Smooth muscle cell of the pulmonary artery (primary cell): ENCODE measurements at places on chromosomes 7 and 10. TPM values are rescaled to one million over a fixed set of nuclear protein-coding genes. Genes with fewer than 3 reads are reported as not detected.

AKR1C4 gene
- total RNA-seq: not detected in 2 replicates

TMEM130 gene
- 0.36 and 1.0 TPM in 2 replicates for total RNA-seq

TDRD1 gene
- 0.13 and 1.2 TPM in 2 replicates for total RNA-seq

SSC4D gene
- 0.40 and 0.65 TPM in 2 replicates for total RNA-seq

FAM241B gene
- 0.26 and 0.39 TPM in 2 replicates for total RNA-seq

PDCD4 gene
- total RNA-seq: 34.9 and 41.9 TPM in 2 replicates

ZNF212 gene
- 4.3 and 5.3 TPM in 2 replicates for total RNA-seq

C10orf67 gene
- total RNA-seq: 0.20 TPM in 1 of 2 replicates, not detected in the other

WEE2 gene
- not detected in 2 replicates for total RNA-seq

CFAP69 gene
- 10.6 and 13.4 TPM in 2 replicates for total RNA-seq

CALHM1 gene
- total RNA-seq: not detected in 2 replicates

ANKRD61 gene
- 0.13 TPM in 1 of 2 replicates, not detected in the other for total RNA-seq

ACSM6 gene
- not detected in 2 replicates for total RNA-seq

ANKRD1 gene
- total RNA-seq: 23.2 and 24.2 TPM in 2 replicates

ASB15 gene
- not detected in 2 replicates for total RNA-seq

MMP21 gene
- total RNA-seq: 0.13 TPM in 1 of 2 replicates, not detected in the other

NT5C2 gene
- 69.8 and 71.2 TPM in 2 replicates for total RNA-seq

CRHR2 gene
- not detected in 2 replicates for total RNA-seq

CYREN gene
- total RNA-seq: 35.0 and 42.9 TPM in 2 replicates

ADAM12 gene
- 77.9 and 120 TPM in 2 replicates for total RNA-seq

HGF gene
- 51.1 and 342 TPM in 2 replicates for total RNA-seq

HPSE2 gene
- not detected in 2 replicates for total RNA-seq

FAM25G gene
- not detected in 2 replicates for total RNA-seq

TWIST1 gene
- total RNA-seq: 30.5 and 44.1 TPM in 2 replicates

HOXA3 gene
- total RNA-seq: 4.4 and 5.8 TPM in 2 replicates

ASB10 gene
- total RNA-seq: not detected in 2 replicates

ITIH2 gene
- not detected in 2 replicates for total RNA-seq

CHST3 gene
- total RNA-seq: 49.4 and 64.2 TPM in 2 replicates

GIMAP6 gene
- 0.13 and 0.46 TPM in 2 replicates for total RNA-seq

CTAGE8 gene
- total RNA-seq: 0.17 TPM in 1 of 2 replicates, not detected in the other

RPEL1 gene
- total RNA-seq: 0.07 TPM in 1 of 2 replicates, not detected in the other

CYP2W1 gene
- not detected in 2 replicates for total RNA-seq

TFEC gene
- 0.07 and 0.13 TPM in 2 replicates for total RNA-seq

COL17A1 gene
- 0.20 and 1.1 TPM in 2 replicates for total RNA-seq

SOSTDC1 gene
- total RNA-seq: not detected in 2 replicates

NUDT1 gene
- total RNA-seq: 8.3 and 16.7 TPM in 2 replicates

PVRIG gene
- total RNA-seq: not detected in 2 replicates

NODAL gene
- not detected in 2 replicates for total RNA-seq

EN2 gene
- total RNA-seq: not detected in 2 replicates

SPDYE2 gene
- not detected in 2 replicates for total RNA-seq

TAS2R5 gene
- 1.6 and 2.1 TPM in 2 replicates for total RNA-seq

NACAD gene
- 3.8 and 4.2 TPM in 2 replicates for total RNA-seq

HYAL4 gene
- not detected in 2 replicates for total RNA-seq

SH2D4B gene
- 0.07 TPM in 1 of 2 replicates, not detected in the other for total RNA-seq

FLNC gene
- total RNA-seq: 324 and 363 TPM in 2 replicates

HKDC1 gene
- total RNA-seq: 0.78 and 6.8 TPM in 2 replicates

MACC1 gene
- 0.39 and 0.50 TPM in 2 replicates for total RNA-seq

OR2A12 gene
- not detected in 2 replicates for total RNA-seq

CTAGE6 gene
- total RNA-seq: 1.1 and 1.7 TPM in 2 replicates

PAPOLB gene
- total RNA-seq: 0.07 and 0.39 TPM in 2 replicates
